ENCODE measurements at places on chromosomes 7 and 10. TPM values are rescaled to one million over a fixed set of nuclear protein-coding genes. Genes with fewer than 3 reads are reported as not detected.

DNA sequence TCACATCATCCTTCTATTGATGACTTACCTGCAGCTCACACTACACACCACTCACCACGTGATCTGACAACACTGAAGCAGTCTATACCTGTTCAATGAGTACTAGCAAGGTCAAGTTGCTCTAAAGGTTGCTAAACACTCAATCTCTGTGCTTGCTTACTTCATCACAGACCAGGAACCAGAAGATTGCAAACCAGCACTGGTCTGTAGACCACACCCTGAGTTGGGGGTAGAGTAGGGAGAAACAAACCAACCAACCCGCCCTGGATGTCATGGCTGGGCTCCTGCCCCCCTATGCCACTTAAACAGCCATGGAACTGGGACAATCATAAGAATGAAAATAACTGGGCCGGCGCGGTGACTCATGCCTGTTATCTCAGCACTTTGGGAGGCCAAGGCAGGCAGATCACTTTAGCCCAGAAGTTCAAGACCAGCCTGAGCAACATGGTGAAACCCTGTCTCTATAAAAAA lies 19.6 kb downstream of the DLG5 start:
- DNase-seq = no peak

Gene C7orf33
- total RNA-seq = not detected

GRCh38 chr10:1632141-1632540 lies 105.2 kb downstream of the ADARB2 start:
- no peak for DNase-seq

GRCh38 chr10:83367036-83367435 lies 772.3 kb upstream of the GHITM start:
- no peak for DNase-seq

- DNase-seq = no peak
Observed at GRCh38 chr7:22551768-22552513, 52.0 kb upstream of the STEAP1B start.

Gene WEE2
- not detected for total RNA-seq

DNA sequence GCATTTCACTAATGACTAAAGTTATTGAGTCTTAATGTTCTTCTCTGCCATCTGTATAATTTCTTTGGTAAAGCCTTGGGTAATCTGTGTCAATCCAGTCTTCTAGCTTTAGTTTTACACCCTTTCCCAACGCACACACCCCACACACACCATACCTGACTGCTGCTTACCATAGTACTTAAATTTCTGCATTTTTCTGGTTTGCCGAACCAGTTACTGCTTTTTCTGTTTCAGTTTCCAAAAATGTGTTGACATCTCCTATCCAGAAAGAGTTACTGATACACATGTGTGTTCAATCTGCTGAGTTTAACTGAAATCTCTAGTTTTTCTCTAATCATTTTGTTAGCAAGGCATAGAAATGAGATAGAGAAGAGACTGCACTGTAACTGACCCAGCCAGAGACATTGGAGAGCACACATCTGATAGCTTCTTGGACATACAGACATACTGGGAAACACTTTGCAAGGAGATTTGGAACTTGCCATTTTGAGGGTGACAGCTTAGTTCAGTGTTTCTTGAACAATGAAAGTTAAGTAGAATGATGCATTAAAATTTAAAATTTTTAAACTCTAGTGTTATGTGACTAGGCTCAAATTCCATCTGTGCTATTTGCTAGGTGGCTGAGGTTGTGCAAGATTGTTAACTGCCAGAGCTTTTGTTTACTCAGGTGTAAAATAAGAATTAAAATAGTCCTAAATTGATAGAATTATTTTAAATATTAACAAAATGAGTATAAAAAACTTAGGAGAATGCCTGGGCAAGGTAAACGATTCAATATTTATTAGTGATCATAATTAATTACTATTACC lies 807.6 kb downstream of the DNAJB9 start:
- no peak for DNase-seq

Gene CARD11
- 0.18 TPM for total RNA-seq

GRCh38 chr10:59991661-59992060 lies 85.3 kb upstream of the CCDC6 start:
- DNase-seq = no peak

Gene ZNF365
- 2.5 TPM for total RNA-seq

DNA sequence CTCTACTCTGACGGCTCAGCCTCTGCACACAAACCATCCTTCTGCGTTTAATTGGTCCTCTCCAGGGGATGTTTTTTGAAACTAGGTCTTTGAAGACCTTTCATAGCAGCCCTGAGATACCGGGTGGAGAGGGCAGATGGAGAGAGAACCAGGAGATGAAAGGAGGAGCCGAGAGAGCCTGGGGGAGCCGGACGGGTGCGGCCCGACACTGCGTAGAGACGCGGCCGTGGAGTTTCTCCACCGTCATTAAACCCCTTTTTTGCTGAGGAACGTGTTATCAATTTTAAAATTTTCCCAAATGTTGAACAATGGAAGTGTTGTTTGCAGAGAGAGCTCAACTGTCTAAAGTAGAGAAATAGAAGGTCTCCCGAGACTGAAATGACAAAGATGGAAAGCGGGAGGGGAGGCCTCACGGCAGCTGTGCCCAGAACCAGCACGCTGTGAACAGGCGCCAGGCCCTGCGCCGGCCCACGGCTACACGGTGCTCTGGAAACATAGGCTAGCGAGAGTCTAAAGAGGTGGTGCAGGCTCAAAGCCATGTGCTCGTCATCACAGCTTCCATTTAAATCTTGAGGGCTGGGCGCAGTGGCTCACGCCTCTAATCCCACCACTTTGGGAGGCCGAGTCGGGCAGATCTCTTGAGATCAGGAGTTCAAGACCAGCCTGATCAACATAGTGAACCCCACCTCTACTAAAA lies 307.0 kb downstream of the PTPRN2 start:
- DNase-seq = no peak

DNA sequence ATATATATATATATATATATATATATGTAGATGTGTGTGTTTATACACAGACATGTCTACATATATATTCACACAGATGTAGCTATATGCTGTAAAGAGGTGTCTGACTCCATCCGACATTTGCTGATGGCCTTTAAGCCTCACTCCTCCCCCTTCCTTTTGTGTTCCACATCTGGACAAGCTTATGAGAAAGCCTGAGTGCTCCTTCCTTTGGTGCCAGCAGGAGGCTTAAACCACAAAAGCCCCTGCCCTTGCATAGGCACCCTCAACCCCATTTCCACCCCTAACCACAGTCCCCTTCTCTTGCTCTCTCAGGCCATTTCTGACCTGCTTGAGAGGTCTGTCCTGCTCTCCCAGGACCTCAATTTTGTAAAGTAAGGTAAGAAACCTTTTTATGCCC lies 98.7 kb downstream of the SVOPL start:
- DNase-seq = no peak

DNA sequence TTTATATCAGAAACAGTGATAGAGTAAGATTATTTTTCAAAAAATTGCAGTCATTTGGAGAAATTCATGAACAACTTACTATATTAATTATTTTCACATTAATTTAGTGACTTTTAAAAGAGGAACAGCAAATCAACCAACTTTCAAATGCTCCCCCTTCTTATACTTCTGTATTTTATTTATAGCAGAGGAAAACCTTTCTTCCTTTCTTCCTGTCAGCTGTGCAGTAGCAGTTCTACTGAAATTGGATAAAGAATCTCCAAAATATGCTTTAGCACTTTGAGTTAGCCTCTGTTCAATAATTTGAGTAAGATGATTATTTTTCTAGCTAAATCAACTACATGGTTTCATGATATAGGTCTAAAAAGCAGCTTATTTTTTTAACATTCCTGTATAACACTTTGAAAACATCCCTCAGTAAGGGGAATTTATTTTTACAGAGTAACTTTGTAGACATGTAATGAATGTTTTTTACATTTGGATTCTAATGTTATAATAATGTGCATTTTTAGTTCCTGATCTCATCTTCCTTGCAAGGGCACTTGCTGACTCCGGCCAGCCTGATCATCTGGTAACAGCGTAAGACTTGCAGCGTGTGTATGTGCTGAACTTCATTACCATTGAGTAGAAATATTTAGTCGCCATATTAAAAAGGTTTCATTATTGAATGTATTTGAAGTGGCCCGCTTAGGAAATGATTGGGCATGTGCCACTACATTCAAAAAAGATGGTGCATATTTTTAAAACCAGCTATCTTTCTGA lies 158.3 kb upstream of the HDAC9 start:
- no peak for DNase-seq

DNA sequence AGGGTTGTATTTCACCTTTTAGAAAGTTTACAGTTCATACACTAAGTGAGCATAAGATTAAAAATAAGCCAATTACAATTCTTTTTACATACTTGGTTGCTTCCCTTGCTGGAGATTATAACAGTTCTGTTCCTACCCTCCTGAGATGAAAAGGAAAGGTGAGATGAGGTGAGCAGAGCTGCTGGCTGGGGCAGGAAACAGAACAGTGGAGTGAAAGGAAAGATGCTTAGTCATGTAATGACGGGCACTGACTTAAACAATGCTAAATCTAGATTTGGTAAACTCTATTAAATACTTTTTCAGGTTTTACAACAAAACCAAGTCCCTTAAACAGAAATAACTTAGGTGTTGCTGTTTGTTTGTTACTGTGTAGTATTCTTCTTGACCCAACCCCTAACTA lies 19.9 kb upstream of the ZEB1 start:
- DNase-seq = peak; percentile 22

- DNase-seq = peak; percentile 48
Observed at GRCh38 chr10:92544296-92544695, 29.6 kb downstream of the IDE start.

Gene OR2A12
- total RNA-seq = not detected

DNA sequence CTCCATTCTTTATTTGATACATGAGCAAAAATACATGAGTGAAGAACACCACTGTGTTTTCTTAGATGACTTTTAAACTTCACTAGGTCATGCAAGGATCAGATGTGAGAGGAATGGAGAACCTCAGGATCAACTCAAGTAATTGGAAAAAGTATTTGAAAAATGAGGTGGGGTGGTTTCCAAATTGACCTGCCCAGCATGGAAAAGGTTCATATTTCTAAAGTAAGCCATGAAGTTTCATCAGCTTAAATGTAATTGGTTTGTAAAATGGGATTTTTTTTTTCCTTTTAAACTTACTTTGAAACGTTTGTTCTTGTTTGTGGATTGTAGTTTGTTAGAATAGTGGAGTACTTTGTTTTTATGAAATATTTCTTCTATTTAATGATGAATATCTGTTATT lies 134.8 kb downstream of the MLLT10 start:
- no peak for DNase-seq

- no peak for DNase-seq
Observed at GRCh38 chr7:83289419-83289993, 126.8 kb upstream of the PCLO start.

Gene C10orf105
- under 0.01 TPM for total RNA-seq

GRCh38 chr7:124954790-124955189 lies 25.2 kb upstream of the POT1 start:
- no peak for DNase-seq

DNA sequence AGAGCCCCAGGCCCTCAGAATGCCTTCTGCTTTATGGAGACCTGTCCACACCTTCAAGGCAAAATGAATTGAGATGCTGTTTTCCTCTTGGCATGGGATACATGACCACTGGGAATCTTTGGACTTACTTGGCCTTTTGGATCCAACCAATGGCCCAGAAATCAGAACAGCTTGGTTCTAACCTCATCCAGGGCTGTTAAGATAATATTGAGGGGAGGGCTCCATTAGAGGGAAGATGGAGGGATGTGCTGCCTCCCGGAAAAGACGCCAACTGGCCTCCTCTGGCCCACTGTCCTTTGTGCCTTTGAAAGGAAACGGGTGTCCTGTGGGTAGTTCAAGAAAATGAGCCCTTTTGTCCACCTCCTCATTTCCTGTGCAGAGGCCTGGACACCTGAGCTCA lies 530.9 kb downstream of the KCNMA1 start:
- DNase-seq = no peak

Gene CRPPA
- 1.3 TPM for total RNA-seq

Data from IMR-90 (cell line).